ENCODE measurements at places on chromosomes 4 and X.

DNA sequence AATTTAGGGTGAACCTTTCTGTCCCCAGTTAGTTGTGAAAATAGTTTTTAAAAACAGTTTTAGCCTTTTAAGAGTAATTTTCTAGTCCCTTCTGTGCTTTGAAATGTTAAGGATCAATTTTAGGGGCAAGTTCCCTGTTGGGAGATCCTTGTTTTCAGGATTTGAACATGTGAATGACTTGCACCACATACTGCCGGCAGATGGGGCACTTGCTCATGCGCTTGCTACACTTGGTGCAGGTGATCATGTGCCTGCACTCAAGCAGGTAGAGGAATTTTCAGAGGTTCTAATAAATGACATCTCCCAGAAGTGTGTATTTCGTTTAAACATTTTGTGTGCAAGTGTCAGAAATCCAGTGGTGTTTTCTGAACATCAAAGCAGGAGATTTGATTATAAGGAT is 195.9 kb downstream of the CHM start:
- DNase-seq: no peak

- no peak for DNase-seq
Measured at GRCh38 chr4:7636240-7636508, 201.4 kb upstream of the PSAPL1 start.

DNA sequence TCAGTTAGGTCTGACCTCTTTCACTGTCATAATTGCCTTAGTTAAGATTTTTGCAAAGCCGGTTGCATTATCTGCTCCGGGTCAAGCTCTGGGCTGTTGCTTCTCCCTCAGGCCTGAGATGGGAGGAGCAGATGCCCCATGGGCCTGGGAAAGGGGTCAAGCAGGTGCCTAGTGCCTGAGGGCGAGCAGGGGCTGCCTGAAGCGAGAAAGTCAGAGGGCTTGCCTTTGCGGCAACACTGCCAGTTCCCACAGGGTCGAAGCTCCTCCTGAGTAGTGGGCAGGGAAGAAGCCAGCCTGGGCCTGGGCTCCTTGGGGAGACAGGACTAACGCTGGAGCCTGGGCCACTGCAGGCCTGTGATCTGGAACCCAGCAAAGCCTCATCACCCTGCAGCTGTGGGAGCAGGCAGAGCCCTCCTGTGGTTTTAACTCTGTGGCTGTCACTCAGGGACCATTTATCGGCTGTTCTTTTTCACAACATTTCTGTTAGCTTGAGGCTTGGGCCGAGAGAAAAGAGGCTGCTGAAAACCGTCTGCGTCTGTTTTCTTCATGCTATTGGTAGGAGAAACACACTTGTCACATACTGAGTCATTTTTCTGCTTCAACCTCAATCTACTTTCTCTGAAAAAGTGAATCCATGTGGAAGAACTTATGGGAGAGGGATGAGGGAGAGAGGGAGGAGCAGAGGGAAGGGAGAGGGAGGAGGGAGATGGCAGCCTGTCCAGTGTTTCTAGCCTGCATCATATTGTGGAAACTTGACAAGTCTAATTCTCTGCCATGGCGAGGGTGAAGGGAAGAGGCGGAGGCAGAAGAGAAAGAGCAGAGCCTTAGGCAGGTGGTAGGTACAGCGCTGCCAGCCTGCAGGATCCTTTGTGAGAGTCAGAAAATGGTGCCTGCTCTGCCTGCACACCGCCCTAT is 68.4 kb downstream of the RHOH start:
- DNase-seq: no peak

DNA sequence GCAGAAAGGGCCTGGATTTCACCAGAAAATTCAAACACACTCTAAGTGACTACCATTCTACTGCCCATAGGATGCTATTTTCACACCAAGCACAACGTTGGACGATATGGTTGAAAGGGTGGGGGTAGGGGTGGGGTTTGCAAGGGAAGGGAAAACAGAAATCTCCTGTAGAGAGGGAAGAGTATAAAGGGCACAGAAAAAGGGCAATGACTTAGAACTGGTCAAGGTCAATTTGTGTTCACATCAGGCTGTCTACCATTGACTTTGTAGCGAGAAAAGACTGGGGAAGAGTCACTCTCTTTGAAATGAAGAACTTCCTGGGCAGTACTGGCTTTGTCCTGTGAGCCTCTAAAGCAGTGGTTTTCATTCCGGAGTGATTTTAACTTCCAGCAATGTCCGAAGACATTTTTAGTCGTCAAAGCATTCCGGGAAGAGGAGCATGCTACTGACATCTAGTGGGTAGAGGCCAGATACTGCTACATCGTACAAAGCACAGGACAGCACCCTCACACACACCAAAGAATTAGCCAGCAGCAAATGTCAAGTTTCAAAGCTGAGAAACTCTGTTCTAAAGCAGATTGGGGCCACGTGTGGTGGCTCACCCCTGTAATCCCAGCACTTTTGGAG is 48.4 kb upstream of the SLC7A3 start:
- no peak for DNase-seq

DNA sequence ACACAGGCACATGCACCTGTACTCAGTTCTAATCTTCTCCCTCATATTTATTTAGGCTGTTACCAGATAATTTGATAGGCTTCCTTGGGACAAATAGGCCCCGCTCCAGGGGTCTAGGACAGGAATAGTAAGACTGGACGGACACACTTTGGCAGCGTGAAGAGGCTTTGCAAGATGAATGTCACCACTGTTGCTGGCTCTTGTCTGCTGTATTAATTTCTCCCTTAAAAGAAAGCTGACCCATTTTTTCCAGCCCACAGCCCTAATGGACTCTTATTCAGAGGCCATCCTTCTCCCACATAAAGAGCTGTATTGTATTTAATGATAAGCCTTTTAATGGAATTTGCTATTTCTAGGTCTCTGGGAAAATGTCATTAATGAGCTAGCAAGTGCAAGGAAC is 18.0 kb downstream of the FAM184B start:
- DNase-seq: no peak

DNA sequence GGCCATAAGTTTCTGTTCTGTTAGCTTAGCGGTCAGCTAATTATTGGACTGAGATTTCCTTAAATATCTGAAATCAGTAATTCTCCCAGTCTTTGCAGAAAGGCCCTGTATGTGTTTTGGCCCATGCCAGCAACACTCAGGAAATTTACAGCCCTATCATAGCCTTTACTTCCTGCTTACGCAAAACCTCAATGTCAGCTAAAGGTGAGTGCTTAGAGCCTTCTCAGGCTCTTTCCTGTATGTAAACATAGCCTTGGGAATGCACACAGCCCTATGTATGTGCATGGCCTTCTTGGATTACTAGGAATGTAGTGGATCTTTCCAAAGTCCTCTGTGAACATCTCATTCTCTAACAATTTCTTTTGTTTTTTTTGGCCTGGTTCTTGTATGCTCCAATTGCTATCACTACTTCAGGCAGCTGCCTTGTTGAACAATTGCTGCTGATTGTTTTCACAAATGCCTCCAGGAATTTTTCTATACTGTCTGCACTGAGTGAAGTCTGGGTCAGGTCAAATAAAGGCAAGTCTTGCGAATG is 200.0 kb downstream of the PPP1R2C start:
- no peak for DNase-seq

DNA sequence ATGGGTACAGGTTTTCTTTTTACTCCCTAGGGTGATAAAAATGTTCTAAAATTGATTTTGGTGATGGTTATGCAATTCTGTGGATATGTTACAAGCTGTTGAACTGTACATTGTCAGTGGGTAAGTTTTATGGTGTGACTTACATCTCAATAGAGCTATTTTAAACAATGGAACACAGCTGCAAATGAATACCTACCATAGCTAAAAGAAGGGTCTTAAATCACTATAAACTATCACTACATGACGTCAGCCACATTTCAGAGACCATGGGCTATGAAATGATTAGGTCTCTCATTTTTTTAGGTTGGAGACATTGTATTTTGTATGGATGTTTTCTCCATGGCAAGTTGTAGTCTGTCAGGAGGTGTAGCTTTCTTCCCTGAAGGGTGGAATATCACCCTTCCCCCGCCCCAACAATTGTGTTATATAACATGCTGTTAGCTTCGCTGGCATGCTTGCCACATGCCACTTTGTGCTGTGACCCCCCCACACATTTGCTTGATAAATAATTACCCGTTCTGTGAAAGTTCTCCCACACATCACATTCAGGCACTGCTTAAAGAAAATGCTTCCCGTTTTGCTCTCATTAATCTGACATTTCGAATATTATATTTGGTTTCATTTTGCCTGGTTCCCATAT is 159.7 kb downstream of the ARHGAP10 start:
- DNase-seq: no peak

GRCh38 chr4:26294904-26295303 is 25.9 kb upstream of the RBPJ start:
- DNase-seq: no peak

GRCh38 chr4:42632653-42633382 is 24.1 kb downstream of the ATP8A1 start:
- DNase-seq: no peak

DNA sequence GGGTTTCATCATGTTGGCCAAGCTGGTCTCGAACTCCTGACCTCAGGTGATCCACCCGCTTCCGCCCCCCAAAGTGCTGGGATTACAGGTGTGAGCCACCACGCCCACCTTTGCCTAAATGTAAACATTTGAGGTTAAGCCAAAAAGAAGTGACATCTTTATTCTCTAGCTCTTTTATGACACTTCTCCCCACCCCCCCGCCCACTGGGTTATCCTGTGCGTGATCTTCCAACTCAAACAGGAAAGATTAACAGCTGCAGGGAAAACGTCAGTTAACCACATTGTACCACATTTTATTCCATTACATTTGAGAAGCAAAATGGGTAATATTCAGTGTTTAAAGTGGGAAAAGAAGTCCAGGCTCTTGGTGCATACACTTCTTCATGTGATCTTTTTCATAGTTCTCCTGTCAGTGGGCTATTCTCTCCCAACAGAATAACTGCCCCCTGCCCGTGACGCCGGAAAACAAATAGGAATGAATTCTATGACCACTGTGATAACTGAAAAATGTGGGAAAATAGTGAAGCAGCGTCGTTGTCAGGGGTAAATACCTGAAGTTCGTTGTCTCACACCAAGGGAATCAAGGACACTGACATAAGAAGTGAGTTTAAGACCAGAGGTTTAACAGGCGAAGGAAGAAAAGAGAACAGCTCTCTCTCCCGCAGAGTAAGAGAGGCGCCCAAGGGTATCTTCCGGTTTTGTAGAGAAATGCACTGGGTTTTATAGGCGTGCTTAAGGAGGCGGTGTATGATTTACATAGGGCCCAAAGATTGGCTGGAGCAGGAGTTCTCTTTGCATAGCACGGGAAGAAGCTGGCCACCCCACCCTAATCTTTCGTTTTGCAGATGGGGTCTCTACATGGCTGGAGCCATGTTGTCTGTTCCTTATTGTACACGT is 9.7 kb upstream of the SRD5A3 start:
- DNase-seq: no peak

DNA sequence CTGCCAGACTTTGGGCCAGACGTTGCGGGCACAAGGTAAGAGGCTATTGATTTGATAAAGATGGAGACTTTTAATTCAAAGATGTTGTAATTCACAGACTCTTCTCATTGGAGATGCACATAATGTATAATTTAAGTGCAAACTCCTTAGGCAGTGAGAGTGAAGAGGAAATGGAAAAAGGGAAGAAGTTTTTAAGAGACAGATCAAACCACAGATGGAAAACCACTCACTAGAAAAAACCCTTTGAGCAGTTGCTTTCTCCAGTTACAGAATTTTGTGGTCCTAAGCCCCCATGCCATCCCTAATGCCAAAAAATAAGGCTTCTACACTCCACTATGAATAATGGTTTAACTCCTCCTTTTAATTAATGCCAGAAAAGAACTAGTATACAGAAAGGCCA is 977.1 kb upstream of the PRKX start:
- no peak for DNase-seq

DNA sequence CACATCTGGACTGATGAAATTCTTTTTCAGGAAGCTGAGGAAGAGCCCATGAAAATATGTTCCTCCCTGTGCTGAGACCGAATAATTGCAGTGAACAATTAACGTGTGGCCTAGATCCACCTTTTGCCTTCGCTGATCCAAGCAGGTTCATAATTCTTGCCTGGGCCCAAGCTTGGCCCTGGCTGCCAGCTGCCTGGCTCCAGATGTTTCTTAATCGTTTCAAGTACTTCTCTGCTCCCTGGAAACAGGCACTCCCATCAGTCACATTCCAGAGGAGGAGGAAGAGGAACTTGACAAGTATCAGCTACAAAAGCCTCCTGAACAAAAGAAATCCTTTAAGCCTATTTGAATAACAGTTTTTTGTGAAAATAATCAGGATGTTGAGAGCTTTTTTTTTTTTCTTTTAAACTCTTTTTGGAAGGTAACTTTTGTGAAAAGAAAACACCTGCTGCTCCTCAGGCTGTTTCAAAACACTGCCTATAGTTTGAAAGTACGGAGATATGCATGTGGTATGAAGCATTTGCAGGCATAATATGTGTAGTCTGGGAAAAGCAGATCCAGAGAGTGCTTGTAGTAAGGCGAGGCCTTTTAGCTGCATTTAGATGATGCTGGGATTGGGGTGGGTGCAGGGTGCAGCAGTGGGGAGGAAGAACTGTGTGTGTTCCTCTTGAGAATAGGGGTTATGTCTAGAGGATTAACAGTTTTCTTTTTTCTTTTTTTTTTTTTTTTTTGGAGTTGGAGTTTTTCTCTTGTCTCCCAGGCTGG is 154.4 kb downstream of the PTTG2 start:
- DNase-seq: no peak

- no peak for DNase-seq
Measured at GRCh38 chr4:168384437-168385141, 66.0 kb upstream of the DDX60 start.
